Activated T-helper 1 cell treated with anti-CD3 and anti-CD28 coated beads, Interleukin-2, amount 50 U/mL, for 16 hours (primary cell): ENCODE measurements at places on chromosomes 7 and 10.

GRCh38 chr10:71252220-71252619 lies 39.9 kb downstream of the UNC5B start:
- no peak for DNase-seq

GRCh38 chr10:97361537-97361901 lies 27.0 kb upstream of the FRAT2 start:
- DNase-seq: no peak

DNA sequence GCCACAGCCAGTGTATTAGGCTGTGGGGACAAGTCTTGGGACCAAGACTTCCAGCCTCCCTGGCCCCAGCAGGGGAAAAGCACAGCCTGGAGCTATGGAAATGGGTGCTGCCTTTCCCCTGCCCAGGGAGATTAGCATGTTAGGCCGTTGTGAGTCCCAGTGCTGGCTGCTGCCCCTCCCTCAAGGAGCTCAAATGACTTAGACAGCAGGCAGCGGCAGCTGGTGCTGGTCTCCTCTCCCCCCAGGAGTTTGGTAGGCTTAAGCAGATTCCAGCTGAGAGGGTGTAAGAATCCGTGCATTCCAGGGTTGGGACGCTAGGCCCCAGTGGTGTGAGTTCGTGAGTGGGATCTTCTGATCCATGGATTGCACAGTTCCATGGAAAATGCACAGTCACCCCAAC lies 301.5 kb upstream of the PHF14 start:
- DNase-seq: no peak

- no peak for DNase-seq
Observed at GRCh38 chr10:66827353-66827752, 98.5 kb upstream of the LRRTM3 start.

GRCh38 chr10:66782144-66782543 lies 143.7 kb upstream of the LRRTM3 start:
- DNase-seq: no peak

GRCh38 chr7:100088621-100089457 lies at the start of gene COPS6:
Gene COPS6, plus strand, starts transcription at chr7:100088969. Its CDS starts 22 bp downstream, at chr7:100088991.
- peak; percentile 82 for DNase-seq

GRCh38 chr10:128451879-128452278 lies 325.7 kb upstream of the MKI67 start:
- DNase-seq: no peak

DNA sequence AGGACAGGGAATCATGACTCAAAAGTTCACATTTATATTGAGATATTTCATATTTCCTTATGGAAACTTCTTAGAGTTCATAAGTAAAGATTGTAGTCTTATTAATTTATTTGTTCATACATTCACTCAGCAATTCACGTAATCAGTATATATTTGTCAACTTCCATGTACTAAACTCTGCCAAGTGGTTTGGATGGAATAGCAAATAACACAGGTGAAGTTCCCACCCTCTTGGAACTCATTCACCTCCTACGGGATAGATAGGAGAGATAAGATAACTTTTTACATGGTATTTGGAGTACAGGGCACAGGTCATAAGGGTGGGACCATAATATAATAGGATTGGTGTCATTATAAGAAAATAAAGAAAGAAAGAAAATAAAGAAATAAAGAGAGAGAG lies 234.0 kb downstream of the CDC14C start:
- no peak for DNase-seq

GRCh38 chr10:60970526-60970925 lies 26.5 kb upstream of the RHOBTB1 start:
- no peak for DNase-seq

- DNase-seq: no peak
Observed at GRCh38 chr7:2812114-2812487, 32.0 kb downstream of the GNA12 start.

DNA sequence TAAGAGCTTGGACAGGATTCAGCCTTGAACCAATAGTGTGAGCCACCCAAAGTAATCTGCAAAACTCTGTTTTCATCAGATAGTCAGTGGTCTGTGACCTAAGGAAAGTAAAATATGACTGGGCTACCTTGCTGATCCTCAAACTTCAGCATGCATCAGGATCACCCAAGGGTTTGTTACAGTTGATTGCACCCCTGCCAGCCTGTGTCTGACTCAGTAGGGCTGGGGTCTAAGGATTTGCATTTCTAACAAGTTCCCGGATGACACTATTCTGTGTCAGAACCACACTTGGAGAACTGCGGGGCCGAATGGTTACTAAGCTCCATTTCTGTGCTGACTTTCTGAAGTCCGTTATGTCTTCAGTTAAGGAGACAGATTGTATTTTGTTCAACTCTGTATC lies 40.6 kb upstream of the TSPAN13 start:
- DNase-seq: no peak

- no peak for DNase-seq
Observed at GRCh38 chr7:13321316-13321715, 633.9 kb downstream of the ARL4A start.
